ENCODE measurements at places on chromosomes 5 and 9. TPM values are rescaled to one million over a fixed set of nuclear protein-coding genes. Genes with fewer than 3 reads are reported as not detected.

GRCh38 chr5:139640421-139641115, 7.6 kb upstream of the CXXC5 start:
- no peaks in the 10 kb centered on the region for H3K36me3 ChIP-seq
- H3K4me1 ChIP-seq: peaks cover 72% of the 10 kb centered on the region
- H3K27me3 ChIP-seq: no peaks in the 10 kb centered on the region
- H3K4me3 ChIP-seq: no peak overlapping the region
- peak; percentile 6 for DNase-seq

GRCh38 chr5:124544366-124545055, 201.9 kb downstream of the ZNF608 start:
- no peak overlapping the region for H3K27ac ChIP-seq
- no peak overlapping the region for H3K4me3 ChIP-seq
- no peaks in the 10 kb centered on the region for H3K36me3 ChIP-seq
- peak; percentile 37 for DNase-seq
- H3K4me1 ChIP-seq: no peaks in the 10 kb centered on the region

DNA sequence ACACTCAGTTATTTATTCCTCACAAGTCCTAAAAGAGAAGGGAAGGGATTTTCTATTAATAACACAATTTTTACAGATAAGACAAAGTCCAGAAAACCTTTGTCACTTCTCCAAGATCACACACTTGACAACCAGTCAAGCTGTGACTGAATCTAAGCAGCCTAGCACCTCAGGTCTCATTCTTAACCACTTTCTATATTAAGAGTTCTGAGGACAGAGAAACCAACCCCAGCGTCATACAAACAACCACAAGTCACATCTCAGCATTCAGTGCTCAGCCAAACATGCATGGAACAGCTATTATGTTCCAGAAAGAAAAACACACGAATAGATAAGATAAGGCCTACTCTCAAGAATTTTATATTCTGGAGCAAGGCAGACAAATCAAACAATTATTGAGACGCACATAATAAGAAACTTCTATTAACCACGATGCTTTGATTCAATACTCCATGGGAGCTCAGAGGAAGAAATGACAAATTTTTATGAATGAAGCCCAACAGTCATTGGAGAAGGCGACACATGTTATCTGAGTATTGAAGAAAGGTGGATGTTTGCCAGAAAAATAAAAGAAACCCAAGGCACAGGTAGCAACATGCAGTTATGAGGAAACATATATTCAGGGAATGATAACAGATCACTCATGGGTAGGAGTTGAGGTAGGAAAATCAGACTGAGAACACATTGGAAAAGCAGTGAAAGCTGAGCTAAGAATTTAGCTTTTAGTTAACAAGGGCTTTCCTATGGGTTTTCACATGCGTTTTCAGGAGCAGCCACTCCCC, 113.1 kb downstream of the HTR4 start:
- no peak for DNase-seq
- no peak overlapping the region for H3K4me3 ChIP-seq
- no peaks in the 10 kb centered on the region for H3K27me3 ChIP-seq
- no peak overlapping the region for H3K27ac ChIP-seq
- H3K4me1 ChIP-seq: no peaks in the 10 kb centered on the region

DNA sequence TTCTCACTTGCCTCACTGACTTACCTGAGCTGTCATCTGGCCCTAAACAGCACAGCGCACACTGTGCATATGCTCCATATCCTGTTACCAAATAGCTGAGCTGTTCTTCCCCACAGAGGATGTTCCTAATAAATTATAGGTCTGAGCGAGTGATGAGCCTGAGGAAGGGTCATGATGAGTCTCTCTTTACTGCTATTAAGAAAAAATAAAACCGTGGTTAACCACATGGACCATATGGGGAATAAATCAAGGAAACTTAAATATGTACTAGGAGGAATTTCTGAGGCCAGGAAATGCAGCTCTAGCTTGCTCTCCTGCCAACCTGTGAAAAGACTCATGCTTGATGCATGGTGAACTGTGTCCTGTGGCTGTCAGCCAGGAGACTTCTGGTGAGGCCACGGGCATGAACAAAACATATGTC, 424.8 kb upstream of the DMAC1 start:
- H3K27ac ChIP-seq: no peak overlapping the region
- H3K27me3 ChIP-seq: no peaks in the 10 kb centered on the region
- H3K4me3 ChIP-seq: no peak overlapping the region
- no peaks in the 10 kb centered on the region for H3K36me3 ChIP-seq
- peaks cover 10% of the 10 kb centered on the region for H3K4me1 ChIP-seq
- DNase-seq: no peak

DNA sequence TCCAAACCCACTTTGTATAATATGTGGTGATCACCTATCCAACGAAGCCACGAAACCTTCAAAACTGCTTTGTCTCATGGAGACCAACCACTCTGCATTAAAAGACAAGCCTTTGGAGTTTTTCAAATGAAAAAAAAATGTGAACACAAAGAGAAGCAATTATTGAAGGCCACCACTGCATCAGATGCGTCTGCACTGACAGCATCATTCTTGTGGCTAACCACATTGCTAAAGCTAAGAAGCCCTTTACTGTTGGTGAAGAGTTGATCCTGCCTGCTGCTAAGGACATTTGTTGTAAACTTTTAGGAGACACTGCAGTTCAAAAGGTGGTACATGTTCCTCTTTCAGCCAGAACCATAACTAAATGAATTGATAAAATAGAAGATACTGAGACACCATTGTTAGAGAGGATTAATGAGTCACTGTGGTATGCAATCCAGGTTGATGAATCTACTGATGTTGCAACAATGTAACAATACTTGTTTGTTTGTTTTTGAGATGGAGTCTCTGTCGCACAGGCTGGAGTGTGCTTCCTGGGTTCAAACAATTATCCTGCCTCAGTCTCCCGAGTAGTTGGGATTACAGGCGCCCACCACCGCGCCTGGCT, 45.4 kb downstream of the TAF11L14 start:
- H3K4me1 ChIP-seq: no peaks in the 10 kb centered on the region
- H3K27ac ChIP-seq: no peak overlapping the region
- H3K36me3 ChIP-seq: no peaks in the 10 kb centered on the region
- DNase-seq: no peak

GRCh38 chr9:36102742-36103495, 33.6 kb upstream of the GLIPR2 start:
- H3K4me3 ChIP-seq: no peak overlapping the region
- DNase-seq: peak; percentile 80
- H3K27me3 ChIP-seq: no peaks in the 10 kb centered on the region
- H3K27ac ChIP-seq: peak overlapping the region; percentile 54
- H3K36me3 ChIP-seq: no peaks in the 10 kb centered on the region

DNA sequence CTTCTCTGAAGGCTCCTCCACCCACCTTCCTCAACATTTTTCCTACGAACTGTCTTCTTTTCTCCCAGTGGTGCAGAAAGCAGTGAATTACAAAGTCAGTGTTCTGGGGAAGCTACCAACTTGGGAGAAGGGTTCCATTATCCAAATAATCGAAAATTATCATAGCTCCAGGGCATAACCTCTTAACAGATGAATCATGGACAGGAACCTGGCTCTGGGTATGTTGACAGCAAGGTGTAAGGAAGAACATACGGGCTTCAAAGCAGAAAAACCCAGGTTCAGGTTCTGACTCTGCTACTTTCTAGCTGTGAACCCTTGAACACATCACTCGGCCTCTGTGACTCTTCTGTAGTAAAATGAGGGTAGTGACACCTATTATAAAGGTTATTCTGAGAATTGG, 351.3 kb downstream of the ENC1 start:
- DNase-seq: no peak
- no peak overlapping the region for H3K4me3 ChIP-seq
- H3K4me1 ChIP-seq: no peaks in the 10 kb centered on the region

- no peaks in the 10 kb centered on the region for H3K36me3 ChIP-seq
- no peak overlapping the region for H3K27ac ChIP-seq
- DNase-seq: peak; percentile 44
- H3K4me3 ChIP-seq: no peak overlapping the region
- peaks cover 4% of the 10 kb centered on the region for H3K27me3 ChIP-seq
These were observed 148.0 kb downstream of the RORB start for GRCh38 chr9:74645007-74645639.

GRCh38 chr5:16889203-16889971, 46.7 kb downstream of the MYO10 start:
- peaks cover 39% of the 10 kb centered on the region for H3K4me1 ChIP-seq
- no peaks in the 10 kb centered on the region for H3K36me3 ChIP-seq
- DNase-seq: no peak

- peak; percentile 26 for DNase-seq
- H3K4me1 ChIP-seq: no peaks in the 10 kb centered on the region
- H3K27ac ChIP-seq: no peak overlapping the region
These were observed 66.3 kb downstream of the PSAT1 start for GRCh38 chr9:78363221-78363620.

DNA sequence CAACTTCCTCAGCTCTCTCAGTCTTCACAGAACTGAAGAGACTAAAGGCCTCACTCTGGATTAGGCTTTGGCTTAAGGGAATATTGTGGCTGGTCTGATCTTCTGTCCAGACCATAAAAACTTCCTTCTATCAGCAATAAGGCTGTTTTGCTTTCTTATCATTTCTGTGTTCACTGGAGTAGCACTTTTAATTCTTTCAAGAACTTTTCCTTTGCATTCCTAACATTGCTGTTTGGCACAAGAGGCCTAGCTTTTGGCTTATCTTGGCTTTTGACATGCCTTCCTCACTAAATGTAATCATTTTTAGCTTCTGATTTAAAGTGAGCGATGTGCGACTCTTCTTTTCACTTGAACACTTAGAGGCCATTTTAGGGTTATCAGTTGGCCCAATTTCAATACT, 88.7 kb upstream of the ACOT12 start:
- H3K36me3 ChIP-seq: no peaks in the 10 kb centered on the region
- H3K27me3 ChIP-seq: no peaks in the 10 kb centered on the region
- H3K4me3 ChIP-seq: no peak overlapping the region
- no peaks in the 10 kb centered on the region for H3K4me1 ChIP-seq
- DNase-seq: no peak
- no peak overlapping the region for H3K27ac ChIP-seq

DNA sequence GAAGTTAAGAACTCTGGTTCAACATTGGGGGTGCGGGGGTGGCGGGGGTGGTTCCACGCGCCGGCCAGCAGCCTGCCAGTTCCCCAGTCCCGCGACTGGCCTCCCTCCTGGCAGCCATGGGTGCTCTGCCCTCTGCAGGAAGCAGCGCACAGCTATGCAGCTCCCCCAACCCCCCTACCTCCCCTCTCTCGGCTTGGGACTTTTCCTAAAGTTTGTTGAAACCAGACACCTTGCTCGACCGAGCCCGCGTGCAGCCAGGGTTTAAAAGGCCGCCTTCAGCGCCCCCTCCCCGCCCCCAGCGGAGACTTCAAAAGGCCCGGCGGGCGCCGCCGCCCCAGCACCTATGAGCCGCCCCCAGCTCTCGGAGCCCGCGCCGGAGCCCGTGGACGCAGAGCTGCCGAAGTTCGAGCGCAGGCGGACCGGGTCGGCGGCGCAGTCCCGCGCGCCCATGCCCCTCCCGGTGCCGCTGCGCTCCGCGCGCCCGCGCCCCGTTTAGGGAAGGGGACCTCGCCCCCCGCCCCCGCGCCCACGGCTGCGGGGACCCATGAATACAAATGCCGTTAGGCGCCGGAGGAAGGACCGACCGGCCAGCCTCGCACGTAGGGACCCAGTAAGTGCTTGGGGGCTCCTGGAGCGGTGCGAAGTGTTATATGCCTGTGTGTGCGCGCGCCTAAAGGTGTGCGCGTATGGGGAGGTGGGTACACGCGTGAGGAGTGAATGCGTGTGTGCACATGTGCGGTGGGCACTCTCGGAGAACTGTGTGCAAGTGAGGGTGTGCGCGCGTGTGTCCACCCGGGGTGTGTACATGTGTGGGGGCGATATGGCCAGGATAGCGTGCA, 1.4 kb upstream of the COL27A1 start:
- peak overlapping the region; percentile 55 for H3K4me3 ChIP-seq
- H3K27ac ChIP-seq: no peak overlapping the region
- DNase-seq: peak; percentile 79
- no peaks in the 10 kb centered on the region for H3K36me3 ChIP-seq
- no peaks in the 10 kb centered on the region for H3K27me3 ChIP-seq

GRCh38 chr5:150079909-150080461, 6.4 kb downstream of the CSF1R start:
- no peaks in the 10 kb centered on the region for H3K36me3 ChIP-seq
- no peaks in the 10 kb centered on the region for H3K27me3 ChIP-seq
- peaks cover 5% of the 10 kb centered on the region for H3K4me1 ChIP-seq
- no peak overlapping the region for H3K27ac ChIP-seq
- DNase-seq: no peak
- H3K4me3 ChIP-seq: no peak overlapping the region

GRCh38 chr5:69030358-69031062, 63.3 kb upstream of the SLC30A5 start:
- peaks cover 2% of the 10 kb centered on the region for H3K27me3 ChIP-seq
- DNase-seq: no peak
- no peak overlapping the region for H3K4me3 ChIP-seq
- H3K36me3 ChIP-seq: no peaks in the 10 kb centered on the region

DNA sequence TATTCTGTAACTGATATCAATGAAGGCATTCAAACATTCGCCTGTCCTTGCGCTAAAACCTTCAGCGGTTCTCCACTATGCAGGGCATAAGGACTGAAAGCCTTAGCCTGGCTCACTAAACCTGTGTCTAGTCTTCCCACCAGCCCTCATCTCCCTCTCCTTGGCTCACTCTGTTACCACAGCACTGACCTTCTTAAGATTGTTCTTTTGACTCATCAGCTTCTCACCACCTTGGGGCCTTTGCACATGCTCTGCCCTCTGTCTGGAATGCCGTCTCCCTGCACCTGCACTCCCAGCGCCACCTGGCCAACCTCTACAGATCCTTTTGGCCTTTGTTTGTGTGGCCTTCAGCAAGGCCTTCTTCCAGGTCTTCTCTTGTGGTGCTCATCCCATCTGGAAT, 131.8 kb upstream of the IER5L start:
- DNase-seq: no peak
- no peak overlapping the region for H3K27ac ChIP-seq
- no peak overlapping the region for H3K4me3 ChIP-seq
- H3K4me1 ChIP-seq: peaks cover 4% of the 10 kb centered on the region
- no peaks in the 10 kb centered on the region for H3K36me3 ChIP-seq

BHMT2 gene
- total RNA-seq: not detected

LCN1 gene
- total RNA-seq: not detected

IFNA8 gene
- total RNA-seq: not detected

SUSD3 gene
- total RNA-seq: 11.4 TPM

CXCL14 gene
- 52.5 TPM for total RNA-seq

SNCAIP gene
- 19.1 TPM for total RNA-seq

PDCD1LG2 gene
- total RNA-seq: not detected

PPP3R2 gene
- not detected for total RNA-seq

NEUROG1 gene
- total RNA-seq: not detected

TTF1 gene
- 10.2 TPM for total RNA-seq

FCN2 gene
- not detected for total RNA-seq

PCDHGA10 gene
- total RNA-seq: 4.5 TPM

PLCXD3 gene
- 2.2 TPM for total RNA-seq

TLX3 gene
- total RNA-seq: not detected

SCGB3A1 gene
- total RNA-seq: not detected

DOCK2 gene
- total RNA-seq: 0.60 TPM

ITK gene
- 0.20 TPM for total RNA-seq

SPINK13 gene
- not detected for total RNA-seq
